ENCODE measurements at places on chromosomes 7 and 10.
A peak's percentile ranks its signal among the peaks of the same experiment; 100 is the strongest.

- no peak for DNase-seq
Measured at GRCh38 chr10:74194545-74194944, 43.5 kb downstream of the ADK start.

DNA sequence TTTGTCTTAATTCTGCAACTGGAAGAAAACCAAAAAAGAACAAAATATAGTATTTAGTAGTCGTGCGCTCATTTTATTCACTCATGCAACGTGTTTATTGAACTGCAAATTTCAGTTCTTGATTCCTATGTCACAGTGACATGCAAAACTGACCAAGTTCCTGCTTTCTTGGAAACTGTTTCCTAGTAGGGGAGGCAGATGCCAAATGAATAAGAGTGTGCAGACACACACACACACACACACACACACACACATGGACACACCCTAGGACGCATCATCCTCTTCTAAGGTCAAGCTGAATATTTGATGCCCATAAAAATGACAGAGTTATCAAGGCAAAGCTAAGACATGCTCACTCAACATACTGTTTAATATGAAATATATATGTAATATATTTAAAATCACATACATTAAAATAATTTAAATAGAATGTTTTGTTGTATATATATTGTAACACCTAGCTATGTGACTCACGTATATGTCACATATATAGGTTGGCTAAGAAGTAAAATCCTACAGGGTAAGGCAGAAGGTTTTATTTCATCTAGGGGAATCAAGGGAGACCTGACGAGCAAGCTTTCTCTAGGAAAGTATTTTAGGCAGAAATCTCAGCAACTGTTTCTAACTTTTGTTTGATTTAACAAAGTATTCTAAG lies 79.6 kb downstream of the SVIL start:
- no peak for DNase-seq

GRCh38 chr7:85600395-85600794 lies 413.5 kb upstream of the SEMA3D start:
- DNase-seq, result no peak

DNA sequence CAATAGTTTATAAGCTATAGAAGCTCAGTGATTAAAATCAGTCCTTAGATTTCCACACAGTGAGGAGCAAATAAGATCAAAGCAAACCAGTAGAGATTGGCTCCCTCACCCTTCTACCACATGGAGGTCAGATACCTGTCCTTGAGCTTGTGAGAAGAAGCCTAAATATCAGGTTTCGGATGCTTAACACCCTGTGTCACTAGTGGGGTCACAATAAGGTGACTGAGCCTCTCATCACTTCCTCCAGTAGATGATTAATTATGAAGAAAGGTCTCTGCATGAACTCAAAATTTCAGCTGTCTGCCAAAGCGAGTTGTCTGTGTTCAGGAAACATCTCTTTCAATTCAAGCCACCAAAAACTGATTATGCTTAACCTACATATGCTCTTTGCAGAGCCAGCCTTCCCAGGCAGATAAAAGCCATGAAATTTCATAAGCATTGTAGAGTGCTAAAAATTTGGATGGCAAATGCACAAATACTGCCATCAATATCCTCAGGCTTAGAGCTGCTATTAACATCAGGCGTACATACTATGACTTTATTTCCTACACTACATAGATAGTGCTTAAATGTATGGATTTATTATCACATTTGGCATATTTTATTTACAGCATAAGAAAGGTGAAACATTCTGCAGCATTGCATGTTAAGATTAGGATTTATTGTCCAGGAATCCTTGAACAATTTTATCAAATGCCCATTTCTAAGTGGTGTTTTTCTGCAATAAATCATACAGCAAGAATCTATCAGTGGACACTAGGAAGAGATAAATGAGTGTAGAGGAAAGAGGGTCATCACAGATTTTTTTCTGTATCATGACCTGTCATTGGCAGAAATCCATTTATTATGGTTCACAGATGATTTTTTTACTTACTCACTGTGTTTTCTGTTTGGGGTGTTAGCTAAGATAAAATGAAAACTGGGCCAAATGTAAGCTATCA lies 285.1 kb upstream of the SP8 start:
- DNase-seq, result no peak

- DNase-seq, result no peak
Measured at GRCh38 chr10:129580901-129581300, 113.9 kb downstream of the MGMT start.

DNA sequence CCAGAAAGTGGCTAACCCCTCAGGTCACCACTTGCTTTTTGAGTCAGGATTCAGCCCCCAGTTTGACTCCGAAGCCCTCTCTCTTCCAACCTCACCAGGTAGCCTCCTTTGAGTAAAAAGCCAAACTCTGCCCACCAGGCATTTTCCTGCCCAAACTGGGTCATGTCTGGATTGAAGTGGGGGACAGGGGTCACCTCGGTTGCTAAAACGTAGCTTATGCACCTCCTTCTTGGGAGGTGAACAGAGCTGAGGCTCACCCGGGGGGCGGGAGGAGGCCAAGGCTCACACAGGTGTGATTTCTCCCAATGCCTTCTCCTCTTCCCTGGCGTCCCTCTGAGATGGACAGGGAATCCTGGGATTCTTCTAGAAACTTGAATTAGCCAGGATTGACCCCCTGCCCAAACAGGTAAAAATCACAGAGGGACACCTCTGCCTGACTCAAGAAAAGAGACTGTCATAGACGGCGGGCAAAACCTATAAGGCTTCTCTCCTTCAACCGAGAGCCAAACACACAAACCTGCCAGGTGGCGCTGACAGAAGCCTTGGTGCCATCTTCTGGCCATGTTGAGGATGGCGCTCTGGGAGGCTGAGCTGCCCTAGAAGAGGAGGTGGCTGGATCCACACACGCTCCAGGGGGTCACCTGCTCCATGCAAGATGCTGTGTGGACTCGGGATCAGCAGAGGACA lies 51.6 kb downstream of the PRLHR start:
- DNase-seq, result peak; percentile 46

DNA sequence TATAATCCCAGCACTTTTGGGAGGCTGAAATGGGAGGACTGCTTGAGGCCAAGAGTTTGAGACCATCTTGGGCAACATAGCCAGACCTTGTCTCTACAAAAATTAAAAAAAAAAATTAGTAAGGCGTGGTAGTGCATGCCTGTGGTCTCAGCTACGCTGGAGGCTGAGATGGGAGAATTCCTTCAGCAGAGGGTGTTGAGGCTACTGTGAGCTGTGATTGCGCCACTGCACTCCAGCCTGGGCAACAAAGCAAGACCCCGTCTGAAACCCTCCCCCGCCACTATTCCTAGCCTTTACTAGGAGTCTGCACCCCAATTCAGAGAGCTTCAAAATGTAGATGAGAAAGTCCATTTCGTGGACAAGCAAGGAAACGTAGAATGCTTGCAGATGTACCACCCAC lies 95.2 kb downstream of the PRPF18 start:
- no peak for DNase-seq

DNA sequence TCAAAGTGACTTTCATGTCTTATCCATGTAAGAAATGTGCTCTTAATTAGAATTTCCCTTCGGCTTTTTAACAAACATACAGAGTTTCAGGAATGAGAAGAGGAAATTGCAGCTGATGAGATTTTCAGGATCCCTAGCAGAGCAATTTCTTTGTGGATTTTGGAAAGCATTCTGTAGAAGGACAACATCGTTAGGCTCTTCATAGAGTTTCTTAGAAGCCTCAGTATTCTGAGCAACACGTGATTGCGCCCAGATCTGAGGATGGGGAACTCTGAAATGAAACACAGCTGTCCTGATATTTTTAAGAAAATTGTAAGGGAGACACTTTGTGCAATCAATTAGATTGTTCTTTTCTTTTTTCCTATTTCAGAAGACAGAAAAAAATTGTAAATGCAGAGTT lies 85.8 kb downstream of the LHFPL3 start:
- DNase-seq, result no peak

- no peak for DNase-seq
Measured at GRCh38 chr7:138077809-138078208, 1.6 kb downstream of the AKR1D1 start.

DNA sequence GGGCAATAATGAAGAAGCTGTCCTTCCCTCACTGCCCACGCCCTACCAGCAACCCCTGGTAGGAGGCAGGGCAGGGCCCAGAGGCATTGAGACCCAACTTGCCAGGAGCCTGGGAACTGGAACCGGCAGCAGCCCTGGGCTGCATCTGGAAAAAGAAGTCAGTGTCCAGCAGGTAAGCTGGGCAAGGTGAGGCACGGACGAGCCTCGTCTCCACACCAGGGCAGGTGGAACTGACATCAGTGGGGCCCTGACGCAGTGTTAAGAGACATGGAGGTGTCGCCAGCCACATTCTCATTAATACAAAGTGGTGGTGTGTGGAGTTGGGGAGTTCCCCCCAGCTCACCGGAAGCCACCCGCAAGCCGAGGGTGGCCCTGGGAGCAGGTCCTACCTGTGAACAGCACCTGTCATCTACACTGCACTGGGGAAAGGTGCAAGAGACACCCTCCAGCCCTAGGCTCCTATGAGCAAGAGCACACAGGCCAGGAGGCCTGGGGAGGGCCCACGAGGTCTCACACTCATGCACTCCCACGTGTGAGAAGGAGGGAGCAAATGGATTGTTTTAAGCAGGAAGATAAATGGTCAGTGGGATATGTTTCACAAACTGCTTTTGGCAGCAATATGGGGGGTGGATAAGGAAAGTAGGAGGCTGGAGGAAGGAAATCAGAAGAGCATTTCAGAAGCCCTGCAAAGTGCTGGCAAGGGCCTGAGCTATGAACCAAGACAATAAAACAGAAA lies 53.6 kb downstream of the COBL start:
- no peak for DNase-seq

DNA sequence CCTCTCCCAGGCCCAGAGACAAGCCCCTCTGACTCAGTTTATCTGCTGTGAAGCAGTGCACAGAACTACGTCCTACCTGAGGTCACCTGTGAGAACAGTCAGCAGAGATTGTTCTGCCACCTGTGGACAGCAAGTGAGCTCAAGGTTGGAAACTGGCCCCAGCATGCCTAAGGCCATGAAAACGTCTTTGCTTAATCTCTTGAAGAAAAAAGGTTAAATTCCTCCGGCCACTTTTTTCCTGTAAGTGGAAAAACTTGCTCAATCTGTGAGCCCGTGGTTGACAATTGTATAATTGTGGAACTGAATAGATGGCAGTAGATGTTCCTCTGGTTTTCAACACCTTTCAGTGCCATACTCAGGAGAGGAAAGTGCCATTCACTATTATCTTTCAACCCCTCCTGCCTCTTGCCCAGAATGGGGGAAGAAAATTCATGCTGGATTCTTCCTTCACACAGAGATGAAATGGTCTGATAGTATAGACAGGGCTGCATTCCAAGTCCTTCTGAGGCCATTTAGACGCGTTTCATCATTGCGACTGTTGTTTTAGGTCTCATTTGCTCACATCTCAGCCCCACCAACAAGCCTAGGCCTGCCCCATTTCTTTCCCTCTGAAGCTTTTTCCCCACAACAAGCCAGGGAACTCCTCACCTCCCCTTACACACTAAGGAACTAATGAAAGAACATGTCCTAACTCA lies 292.9 kb downstream of the FZD1 start:
- DNase-seq, result no peak

DNA sequence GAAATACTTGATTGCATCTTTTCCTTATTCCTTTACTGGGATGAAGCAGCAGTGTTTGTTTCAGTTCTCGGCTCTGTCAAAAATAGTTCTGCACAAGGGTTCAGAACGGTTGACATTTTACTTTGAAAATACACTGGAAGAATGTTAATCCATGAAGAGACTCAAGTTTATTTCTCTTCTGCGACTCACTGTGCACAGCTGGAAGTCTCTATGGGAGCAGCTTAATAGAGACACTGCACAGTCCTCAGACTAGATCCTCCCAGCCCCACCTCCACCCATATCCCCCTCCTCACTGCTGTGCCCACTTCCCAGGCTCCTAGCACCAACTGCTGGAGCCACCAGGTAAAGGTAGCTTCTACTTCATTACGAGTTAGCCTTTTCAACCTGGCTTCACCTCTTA lies 517.8 kb downstream of the GRID1 start:
- DNase-seq, result no peak
